CD8-positive, alpha-beta memory T cell (primary cell): ENCODE measurements at places on chromosomes 6 and 20. TPM values are rescaled to one million over a fixed set of nuclear protein-coding genes. Genes with fewer than 3 reads are reported as not detected.

- DNase-seq = no peak
Observed at GRCh38 chr6:42068173-42068572, 17.8 kb downstream of the TAF8 start.

- no peak for DNase-seq
Observed at GRCh38 chr6:120965814-120966213, 368.5 kb downstream of the TBC1D32 start.

GRCh38 chr6:136129365-136129764, 120.7 kb downstream of the MTFR2 start:
- no peak for DNase-seq

Gene PPIL6
- total RNA-seq = not detected
